AG10803 (cell line): ENCODE measurements at places on chromosomes 13 and 19.

GRCh38 chr19:33259539-33259938 lies 33.9 kb upstream of the SLC7A10 start:
- DNase-seq: no peak

GRCh38 chr13:29994911-29995595 lies 144.6 kb upstream of the UBL3 start:
- DNase-seq: peak; percentile 49

DNA sequence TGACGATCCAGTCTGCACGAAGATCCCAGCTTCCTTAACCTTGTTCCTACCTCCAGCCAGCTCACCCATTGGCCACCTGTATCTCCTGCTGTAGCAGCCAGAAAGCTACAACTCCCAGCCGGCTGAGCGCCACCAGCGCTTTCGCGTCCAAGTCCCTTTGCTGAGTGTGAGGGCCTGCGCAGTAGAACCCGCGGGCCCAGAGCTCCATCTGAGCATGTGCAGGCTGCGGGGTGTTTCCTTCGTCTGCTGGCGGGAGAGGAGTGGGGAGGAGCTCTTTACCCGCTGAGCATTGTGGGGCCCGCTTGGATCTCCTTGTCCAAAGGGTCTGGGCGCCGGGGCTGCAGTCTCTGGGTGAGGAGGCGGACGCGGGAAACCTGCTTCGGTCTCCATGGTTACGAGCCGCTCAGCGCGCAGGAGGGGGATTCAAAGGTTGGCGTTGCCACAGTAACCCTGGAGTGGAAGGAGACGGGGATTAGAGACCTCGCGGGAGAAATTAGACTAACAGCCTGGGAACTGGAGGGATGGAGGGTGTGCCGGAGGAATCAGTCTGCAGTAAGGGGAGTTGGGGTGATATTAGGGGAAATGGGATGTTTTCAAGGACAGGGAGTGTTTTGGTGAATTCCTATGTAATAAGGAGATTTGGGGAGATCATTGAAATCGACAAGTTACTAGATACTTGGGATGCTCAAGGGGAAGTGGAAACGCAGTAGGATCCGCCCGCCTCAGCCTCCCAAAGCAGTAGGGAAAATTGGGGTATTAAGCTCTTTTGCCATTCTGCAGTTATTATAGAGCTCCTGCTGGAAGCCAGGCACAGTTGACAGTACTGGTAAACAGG lies 33.5 kb downstream of the ZSWIM9 start:
- DNase-seq: peak; percentile 90

DNA sequence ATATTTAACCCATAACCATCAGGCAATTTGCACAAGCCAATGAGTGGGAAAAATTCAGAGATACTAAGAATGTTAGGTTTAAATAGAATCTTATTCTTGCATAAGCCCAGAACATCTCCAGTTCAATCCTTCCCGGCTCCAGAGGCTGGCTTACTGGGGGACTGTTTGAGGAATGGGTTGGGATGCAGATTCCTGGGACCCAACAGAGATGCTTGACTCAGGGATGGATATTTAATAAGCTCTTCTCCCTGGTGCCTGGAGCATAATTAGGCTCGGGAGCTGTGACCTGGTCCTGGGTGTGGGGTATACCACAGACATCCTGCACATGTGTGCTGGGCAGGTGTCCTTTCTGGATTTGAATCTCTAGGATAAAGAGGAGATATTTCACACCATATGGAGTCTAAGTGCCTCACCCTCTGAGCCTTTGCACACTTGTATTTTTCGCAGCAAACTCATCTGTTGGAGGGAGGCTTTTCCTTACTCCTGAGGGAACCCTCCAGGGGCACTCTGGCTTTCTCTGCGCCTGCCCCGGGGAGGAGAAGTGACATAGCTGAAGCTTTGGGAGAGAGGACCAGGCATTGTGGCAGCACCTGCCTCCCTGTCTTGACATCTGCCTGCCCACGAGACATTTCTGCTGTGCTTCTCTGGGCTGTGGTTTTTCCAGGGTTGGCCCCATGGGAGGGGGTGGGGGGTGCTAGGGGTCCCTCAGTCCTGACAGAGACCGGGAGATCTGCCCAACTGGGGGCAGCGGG lies 36.1 kb upstream of the ANKRD10 start:
- DNase-seq: no peak

DNA sequence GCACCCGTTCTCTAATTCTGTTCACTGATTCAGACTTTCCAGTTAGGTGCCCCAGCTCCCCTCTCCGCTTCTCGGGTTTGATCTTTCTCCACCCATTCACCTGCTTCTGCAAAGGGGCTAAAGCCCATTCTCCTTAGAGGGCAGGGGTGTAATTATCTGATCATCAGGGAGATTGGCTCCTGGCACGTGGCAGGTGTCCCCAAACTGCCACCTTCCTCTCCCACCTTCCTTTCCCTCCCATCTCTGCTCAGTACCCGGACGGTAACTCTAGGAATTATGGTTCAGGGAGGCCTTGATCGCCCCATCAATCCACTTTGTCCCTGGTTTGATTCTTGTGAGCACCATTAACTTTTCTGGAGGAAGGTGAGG lies 212 bp downstream of the FFAR1 start:
- DNase-seq: no peak

DNA sequence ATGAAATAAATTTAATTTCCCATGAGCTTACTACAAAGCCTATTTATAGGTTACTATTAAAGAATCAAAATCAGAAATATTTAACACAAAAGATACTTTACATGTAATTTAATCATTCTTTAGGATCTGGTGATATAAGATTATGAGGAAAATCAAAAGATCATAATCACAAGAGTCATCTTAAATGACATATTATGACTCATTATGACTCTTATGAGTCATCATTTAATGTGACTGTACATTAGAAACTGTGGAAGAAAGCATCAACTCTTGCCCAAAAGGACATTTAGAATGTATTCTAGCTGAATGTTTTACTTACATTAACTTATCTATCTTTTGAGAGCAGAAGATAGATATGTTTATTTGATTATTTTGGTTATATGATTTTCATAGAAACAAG lies 458.6 kb downstream of the DCT start:
- no peak for DNase-seq

GRCh38 chr19:50333235-50333736 lies 4.1 kb upstream of the KCNC3 start:
- peak; percentile 78 for DNase-seq

GRCh38 chr19:13986348-13986904 lies 19.7 kb downstream of the RFX1 start:
- peak; percentile 71 for DNase-seq

GRCh38 chr19:52474351-52475127 lies 21.2 kb downstream of the ZNF578 start:
- no peak for DNase-seq

GRCh38 chr19:51070334-51071094 lies 5.6 kb upstream of the KLK13 start:
- no peak for DNase-seq

GRCh38 chr13:113231306-113232207 lies 22.1 kb downstream of the CUL4A start:
- no peak for DNase-seq

DNA sequence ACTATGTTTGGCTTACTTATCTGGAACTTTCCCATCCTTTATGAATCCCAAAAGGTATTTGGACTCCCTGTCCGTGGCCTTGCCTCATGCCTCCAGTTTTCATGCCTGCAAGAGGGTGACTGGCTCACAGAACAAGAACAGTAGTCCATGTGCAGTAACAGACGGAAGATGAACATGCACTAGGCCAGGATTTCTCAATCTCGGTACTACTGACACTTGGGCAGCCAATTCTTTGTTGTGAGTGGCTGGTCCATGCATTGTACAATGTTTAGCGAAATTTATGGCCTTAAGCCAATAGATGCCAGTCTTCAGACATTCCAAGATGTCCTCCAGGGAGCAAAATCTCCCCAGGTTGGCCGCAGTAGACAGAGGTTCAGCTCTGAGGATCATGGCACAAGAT lies 61.9 kb downstream of the DOCK9 start:
- DNase-seq: peak; percentile 4

GRCh38 chr13:100534911-100535310 lies 53.7 kb downstream of the GGACT start:
- DNase-seq: no peak

- no peak for DNase-seq
These were observed 1803.3 kb downstream of the SLITRK5 start for GRCh38 chr13:89474432-89474831.

- DNase-seq: peak; percentile 75
These were observed at the start of gene RAB20 for GRCh38 chr13:110561344-110562035. Gene RAB20, minus strand, starts transcription at chr13:110561722. Its CDS starts 203 bp downstream, at chr13:110561519.

- no peak for DNase-seq
These were observed 52.2 kb downstream of the WDFY2 start for GRCh38 chr13:51636349-51636890.

DNA sequence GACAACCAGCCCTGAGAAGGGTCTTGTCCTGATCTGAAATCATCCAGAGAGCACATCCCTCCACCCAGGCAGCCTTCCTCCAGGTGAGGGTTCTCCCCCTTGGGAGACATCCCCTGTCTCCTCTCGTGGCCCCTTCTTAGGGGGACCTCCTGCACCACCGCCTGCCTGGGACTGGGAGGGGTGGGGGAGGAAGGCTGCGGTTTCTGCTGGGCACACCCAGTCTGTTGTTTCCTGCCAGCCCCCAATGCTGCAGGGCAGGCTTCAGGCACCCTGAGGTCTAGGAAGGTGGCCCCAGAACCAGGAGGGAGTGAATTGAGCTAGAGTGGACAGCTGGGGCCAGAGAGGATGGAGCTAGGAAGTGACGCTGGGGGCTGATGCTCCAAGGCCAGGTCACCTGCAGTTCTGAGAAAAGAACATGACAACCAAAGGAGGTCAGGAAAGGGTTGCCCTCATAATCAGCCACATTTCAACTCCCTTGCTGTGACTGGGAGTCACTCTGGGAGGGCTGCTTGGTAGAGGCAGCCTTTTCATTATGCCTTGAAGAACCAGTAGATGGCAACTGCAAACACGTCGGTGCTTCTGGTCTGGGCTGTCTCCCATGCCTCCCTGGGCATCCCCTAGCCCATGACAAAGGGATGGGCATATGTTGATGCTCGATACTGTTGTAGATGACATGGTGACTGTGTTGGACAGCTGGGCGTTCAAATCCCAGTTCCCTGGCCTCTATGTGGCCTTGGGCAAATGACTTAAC lies 1.4 kb downstream of the ARHGEF18 start:
- DNase-seq: no peak

- no peak for DNase-seq
These were observed 34.0 kb downstream of the C13orf46 start for GRCh38 chr13:113939944-113940297.

GRCh38 chr13:104944176-104944575 lies 1591.3 kb downstream of the EFNB2 start:
- DNase-seq: no peak

DNA sequence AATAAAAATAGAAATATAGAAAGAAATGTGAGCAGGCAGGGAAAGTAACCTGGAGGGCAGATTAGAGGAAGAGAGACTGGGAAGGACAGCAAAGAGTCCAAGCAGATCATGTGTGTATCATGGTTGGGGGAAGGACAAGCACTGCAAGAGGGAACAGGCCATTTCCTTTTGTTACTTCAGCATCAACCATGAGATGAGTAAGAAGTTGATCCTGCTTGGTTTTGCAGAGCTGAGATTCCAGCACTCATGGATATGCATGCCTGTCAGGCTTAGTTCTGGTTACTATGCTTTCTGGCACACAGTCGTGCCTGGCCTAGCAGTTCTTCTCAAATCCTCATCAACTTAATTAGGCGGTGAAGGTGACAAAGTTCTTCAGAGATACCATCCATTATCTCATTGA lies 18.1 kb downstream of the NALCN start:
- DNase-seq: peak; percentile 66

DNA sequence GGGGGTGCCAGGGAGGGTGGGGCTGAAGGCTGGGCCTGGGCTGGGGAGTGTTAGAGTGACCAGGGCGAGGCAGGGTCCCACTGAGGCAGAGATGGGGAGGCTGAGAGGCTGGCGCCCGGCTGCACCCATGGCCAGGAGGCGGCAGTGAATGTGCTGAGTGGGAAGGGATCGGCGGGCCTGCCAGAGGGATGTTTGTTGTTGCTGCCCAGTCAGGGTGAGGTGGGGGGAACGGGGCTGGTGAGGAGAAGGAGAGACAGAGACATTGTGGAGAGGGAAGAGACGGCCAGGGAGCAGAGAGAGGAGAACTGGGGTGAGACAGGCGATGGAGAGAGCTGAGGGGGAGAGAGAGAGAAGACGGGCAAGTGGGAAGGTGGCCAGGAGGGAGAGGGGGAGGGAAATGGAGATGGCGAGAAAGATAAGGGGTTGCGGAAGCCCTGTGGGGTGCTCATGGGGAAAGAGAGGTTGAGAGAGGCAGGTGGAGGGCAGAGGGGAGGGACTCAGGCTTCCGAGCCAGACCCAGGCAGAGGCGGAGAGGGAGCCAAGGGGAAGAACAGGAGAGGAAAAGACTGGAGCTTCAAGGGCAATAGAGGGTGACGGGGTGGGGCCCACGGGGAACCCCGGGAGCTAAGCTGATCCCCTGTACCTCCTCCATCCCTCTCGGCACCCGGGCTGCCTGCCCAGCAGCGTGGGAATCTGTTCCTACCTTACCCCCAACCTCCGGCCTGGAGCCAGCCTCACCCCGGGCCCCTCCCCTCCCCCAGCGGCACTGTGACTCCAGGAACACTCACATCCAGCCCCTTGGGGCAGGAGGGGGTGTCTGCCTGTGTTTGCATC lies 690 bp upstream of the B3GNT8 start:
- DNase-seq: peak; percentile 15

DNA sequence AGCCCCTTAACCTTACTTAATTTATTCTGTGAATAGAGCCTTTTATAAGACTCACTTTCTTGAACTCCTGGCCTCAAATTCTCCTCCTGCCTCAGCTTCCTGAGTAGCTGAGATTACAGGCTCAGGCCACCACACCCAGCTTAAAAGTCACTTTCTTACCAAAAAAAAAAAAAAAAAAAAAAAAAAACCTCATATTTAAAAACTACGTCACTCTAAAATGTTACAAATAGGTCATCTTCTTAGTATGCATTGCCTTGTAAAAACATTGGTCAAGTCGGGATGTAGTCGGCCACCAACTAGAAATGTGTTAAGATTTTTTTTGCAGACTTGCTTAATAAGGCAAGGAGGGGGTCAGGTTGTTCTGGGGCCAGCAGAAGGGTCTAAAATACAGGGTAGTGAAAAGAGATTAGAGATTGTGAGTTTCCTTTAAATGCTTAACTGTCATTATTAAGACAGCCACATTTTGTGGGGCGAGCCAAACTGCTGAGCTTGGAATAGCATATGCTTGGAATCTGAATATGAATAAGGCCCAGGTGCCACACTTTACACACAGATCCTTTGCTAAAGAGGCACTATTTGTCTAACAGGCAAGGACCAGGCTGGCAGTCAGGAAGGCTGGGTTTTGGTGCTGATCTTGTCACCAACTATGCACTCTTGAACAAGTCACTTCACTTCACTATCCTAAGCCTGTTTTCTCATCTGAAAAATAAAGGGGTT lies 16.5 kb upstream of the IL17D start:
- DNase-seq: no peak

GRCh38 chr19:10471909-10472308 lies 31.2 kb downstream of the KEAP1 start:
- DNase-seq: peak; percentile 46

GRCh38 chr13:37142877-37143276 lies 37.4 kb upstream of the CSNK1A1L start:
- no peak for DNase-seq

- DNase-seq: peak; percentile 55
These were observed 52.0 kb downstream of the SLC7A1 start for GRCh38 chr13:29543230-29544215.

- DNase-seq: peak; percentile 53
These were observed 57.8 kb downstream of the COG3 start for GRCh38 chr13:45522571-45522970.

GRCh38 chr19:57927587-57927986 lies 7.6 kb downstream of the ZNF418 start:
- DNase-seq: no peak
